Neural crest cell (in vitro differentiated cells): ENCODE measurements at places on chromosomes 6 and 20.

- no peak for DNase-seq
Observed at GRCh38 chr20:50331469-50332363, 141.1 kb downstream of the CEBPB start.

DNA sequence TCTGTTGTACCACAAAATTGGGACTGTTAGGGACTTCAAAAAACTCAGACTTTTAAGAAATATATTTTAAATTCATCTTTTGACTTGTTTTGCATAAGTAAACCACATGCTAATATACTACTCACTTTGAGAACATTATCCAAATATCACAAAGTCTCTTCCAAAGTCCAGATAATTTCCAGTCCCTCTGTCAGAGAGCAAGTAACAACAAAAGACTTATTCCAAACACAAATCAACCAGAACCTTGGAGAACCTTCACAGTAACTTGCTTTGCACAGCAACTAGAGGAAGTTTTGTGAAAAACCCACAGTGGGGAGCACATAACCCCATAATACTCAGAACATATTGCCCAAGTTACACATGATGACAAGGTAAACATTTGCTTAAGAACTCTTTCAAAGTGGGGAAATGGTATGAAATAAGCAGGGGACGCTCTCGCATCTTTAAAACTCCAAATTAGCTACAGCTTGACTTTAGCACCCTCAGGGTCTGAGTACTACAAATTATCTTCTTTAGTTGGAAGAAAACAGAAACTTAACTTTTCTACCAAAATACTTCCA, 37.8 kb downstream of the CENPW start:
- DNase-seq: no peak

DNA sequence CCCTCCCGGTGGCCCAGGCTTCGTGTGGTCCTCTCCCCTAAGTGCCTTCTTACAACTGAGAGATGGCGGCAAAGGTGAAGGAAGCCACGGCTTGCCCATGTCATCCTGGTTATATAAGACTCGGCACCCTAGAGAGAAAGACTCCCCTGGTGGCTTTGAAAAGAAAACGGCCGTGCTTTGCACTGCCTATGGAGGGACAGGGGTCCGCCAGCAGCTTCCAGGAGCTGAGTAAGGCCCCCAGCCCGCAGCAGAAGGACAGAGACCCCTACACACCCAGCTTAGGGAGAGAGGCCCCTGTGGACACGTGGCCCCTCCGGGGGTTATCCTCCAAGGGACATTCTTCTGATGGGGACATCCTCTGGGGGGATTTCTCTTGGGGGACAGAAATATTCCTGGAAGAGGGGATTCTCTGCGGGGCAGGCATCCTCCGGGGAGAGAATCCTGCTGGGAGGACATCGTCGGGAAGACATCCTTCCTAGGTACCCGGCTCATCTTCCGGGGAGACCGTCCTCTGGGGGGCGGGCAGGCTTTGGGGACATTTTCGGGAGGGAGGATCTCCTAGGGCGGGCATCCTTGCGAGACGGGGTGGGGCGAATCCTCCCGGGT, 511 bp upstream of the OGFR start:
- no peak for DNase-seq

DNA sequence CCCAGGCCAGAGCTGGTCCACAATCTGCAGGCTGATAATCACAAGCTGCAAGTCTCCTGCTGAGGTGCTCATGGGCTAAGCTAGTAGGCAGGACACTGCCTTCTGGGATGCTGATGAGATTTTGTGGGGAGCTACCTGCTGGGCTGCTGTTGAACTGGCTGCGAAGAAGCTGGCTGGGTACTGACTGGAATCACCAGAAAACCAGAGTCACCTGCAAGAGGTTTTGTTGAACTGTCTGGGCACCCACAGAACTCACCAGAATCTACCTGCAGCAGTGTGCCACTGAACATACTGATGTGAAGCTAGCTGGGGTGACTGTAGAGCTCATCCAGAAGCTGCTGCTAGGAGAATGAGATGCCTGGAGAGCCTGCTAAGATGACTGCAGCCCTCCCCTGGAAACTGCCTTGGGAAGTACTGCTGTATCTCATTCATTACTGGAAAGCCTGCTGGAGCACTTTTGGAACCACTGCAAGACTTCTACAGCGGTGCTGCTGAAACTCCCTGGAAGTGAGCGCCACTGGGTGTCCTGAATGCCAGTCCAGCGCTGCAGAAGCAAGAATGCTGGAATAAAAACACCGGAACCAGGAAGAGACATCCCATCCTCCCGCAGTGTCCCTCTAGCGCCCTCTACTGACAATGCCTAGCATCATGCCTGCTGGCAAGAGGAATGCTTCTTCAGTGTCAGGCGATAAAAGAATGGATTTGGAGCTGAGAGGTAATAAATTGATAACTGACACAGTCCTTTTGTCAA, 64.9 kb upstream of the ARHGAP18 start:
- DNase-seq: peak; percentile 75

DNA sequence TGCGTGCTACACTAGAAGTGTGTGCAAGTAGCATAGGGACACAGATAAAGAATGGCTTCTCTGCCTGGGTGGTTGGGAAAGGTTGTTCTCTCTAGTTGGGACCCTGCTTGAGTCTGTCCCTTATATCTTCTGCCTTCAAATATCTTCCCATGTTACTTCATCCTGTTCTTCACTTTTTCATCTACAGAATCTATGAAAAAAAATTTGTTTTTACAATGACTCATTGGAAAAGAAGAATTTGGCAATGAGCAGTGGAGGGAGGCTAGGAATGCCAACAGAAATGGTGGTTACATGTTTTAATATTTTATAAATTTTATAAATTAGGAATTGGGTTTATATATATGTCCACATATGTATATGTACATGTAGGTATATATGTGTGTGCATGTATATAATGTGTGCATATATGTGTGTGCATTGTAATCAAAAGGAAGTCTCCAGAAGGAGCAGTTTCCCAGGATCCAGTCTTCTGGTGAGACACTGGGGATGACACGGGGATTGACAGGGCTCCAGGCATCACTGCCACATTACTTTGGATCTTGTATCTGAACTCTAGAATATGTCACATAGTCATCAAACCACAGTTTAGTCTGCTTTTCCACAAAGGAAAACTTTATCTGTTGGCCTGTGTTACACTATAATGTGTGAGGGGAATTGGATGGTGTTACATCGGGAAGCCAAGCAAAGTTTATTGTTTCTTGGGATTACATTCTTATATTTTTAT, 75.3 kb upstream of the RIPOR2 start:
- no peak for DNase-seq

GRCh38 chr20:50521221-50522052, 11.3 kb downstream of the PTPN1 start:
- DNase-seq: no peak

DNA sequence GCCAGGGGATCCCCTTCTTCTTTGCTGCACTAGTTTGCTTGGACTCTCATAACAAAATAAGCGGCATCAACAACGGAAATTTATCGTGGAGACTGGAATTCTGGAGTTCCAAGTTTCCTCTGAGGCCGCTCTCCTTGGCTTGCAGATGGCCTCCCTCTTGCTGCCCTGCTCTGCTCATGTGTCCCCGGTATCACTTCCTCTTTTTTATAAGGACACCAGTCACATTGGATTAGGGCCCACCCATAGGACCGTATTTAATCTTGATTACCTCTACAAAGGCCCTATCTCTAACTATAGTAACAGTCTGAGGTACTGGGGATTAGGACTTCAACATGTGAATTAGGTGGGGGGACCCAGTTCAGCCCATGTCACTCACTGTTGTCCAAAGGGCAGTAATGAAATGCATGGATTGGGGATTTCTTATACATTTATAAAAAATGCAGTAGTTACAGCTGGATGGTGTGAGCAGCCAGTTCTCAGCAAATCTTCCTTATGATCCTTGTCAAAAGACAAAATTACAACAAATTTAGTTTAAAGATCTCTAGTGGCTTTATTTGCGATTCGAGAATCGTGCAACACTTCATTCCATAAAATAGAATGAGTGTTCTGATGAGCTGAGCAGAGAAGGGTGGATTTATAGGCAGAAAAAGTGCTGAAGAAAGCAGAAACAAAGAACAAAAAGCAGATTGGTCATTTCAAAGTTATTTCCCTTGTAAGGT, 59.3 kb upstream of the AKAP12 start:
- no peak for DNase-seq

- no peak for DNase-seq
Observed at GRCh38 chr20:39504710-39505094, 542.6 kb downstream of the DHX35 start.

DNA sequence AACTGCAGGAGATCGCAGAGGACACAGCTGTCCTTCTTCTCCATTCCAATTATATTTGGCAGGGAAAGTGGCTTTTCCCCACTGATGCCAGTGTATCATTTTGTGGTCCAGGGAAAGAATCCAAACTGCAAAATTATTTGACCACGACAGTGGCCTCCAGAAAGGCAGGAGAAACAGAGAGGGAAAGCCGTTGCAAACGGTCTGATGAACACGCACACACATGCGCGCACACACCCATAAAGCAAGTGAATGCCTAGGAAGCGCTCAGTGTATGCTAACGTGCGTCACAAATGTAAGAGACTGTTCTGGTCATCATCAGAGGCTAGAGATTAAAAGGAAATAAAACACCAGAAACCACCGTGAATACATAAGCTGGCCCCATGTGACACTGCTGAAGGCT, 54.0 kb downstream of the NPEPL1 start:
- no peak for DNase-seq

DNA sequence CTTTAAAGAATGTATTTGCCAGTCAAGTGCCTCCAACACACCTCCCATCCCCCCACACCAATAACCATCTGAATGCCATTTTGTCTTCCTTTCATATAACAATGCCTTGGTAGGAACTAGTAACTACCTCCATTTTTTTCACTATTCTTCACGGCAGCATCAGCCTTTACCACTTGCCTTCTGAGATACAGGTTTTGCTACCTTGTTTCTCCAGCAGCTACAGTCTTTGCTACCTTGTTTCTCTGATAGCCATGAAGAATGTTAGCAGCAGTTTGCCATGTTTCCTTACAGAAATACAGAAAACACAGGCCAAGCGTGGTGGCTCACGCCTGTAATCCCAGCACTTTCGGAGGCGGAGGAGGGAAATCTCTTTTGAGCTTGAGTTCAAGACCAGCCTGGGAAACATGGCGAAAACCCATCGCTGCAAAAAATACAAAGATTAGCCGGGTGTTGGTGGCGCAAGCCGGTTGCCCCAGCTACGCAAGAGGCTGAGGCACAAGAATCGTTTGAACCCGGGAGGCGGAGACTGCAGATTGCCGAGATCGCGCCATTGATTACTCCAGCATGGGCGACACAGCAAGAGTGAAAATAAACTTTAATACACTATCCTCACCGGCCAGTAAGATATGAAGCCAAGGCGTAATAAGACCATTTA, 100.9 kb downstream of the HFE start:
- DNase-seq: no peak
